Muscle of arm (tissue), 14 donors: ENCODE measurements at places on chromosomes 16 and 17. TPM values are rescaled to one million over a fixed set of nuclear protein-coding genes. Genes with fewer than 3 reads are reported as not detected.

The TMEM114 gene
- polyA plus RNA-seq: not detected

The MYH2 gene
- 10.2 TPM for polyA plus RNA-seq

The MYH13 gene
- 0.67 TPM for polyA plus RNA-seq

The TMEM204 gene
- 12.8 TPM for polyA plus RNA-seq

The SRSF2 gene
- 214 TPM for polyA plus RNA-seq

The ELAC2 gene
- polyA plus RNA-seq: 44.4 TPM

The ACSM5 gene
- 0.77 TPM for polyA plus RNA-seq

The PIK3R5 gene
- 1.2 TPM for polyA plus RNA-seq

The ALOXE3 gene
- polyA plus RNA-seq: 0.22 TPM

The CACNG5 gene
- not detected for polyA plus RNA-seq

The MYO15A gene
- polyA plus RNA-seq: not detected

The HCRT gene
- not detected for polyA plus RNA-seq

The KRTAP1-5 gene
- polyA plus RNA-seq: not detected

The MRPL12 gene
- 123 TPM for polyA plus RNA-seq

The G6PC1 gene
- polyA plus RNA-seq: 0.28 TPM

The NPIPA2 gene
- polyA plus RNA-seq: not detected

The NEUROD2 gene
- 0.03 TPM for polyA plus RNA-seq

The CCDC78 gene
- 1.0 TPM for polyA plus RNA-seq

The ASGR1 gene
- 2.3 TPM for polyA plus RNA-seq

The MEIOC gene
- polyA plus RNA-seq: 1.6 TPM

The TANC2 gene
- polyA plus RNA-seq: 51.3 TPM

The WNT3 gene
- 3.1 TPM for polyA plus RNA-seq

The LPO gene
- polyA plus RNA-seq: not detected

The ASIC2 gene
- polyA plus RNA-seq: 0.25 TPM

The GNG13 gene
- not detected for polyA plus RNA-seq

The MYCBPAP gene
- not detected for polyA plus RNA-seq

The TSPAN10 gene
- polyA plus RNA-seq: 1.5 TPM

The ZNF597 gene
- polyA plus RNA-seq: 2.3 TPM

The RPGRIP1L gene
- polyA plus RNA-seq: 8.4 TPM

The C17orf113 gene
- polyA plus RNA-seq: 1.4 TPM

The FOXL1 gene
- 0.35 TPM for polyA plus RNA-seq

The KRT25 gene
- 0.17 TPM for polyA plus RNA-seq

The KRT16 gene
- polyA plus RNA-seq: not detected

The LGALS9 gene
- 7.4 TPM for polyA plus RNA-seq

The MMP15 gene
- 23.7 TPM for polyA plus RNA-seq

The EIF5A gene
- polyA plus RNA-seq: 286 TPM

The CSH2 gene
- 1.7 TPM for polyA plus RNA-seq

The UBE2G1 gene
- polyA plus RNA-seq: 90.3 TPM

The TP53TG3B gene
- polyA plus RNA-seq: not detected

The SLC13A2 gene
- polyA plus RNA-seq: not detected

The HBQ1 gene
- 0.63 TPM for polyA plus RNA-seq

The CCL4 gene
- not detected for polyA plus RNA-seq

The TMC6 gene
- polyA plus RNA-seq: 24.7 TPM

The GDPD1 gene
- 2.1 TPM for polyA plus RNA-seq

The ITGB4 gene
- 32.7 TPM for polyA plus RNA-seq

The KIF2B gene
- not detected for polyA plus RNA-seq

The SLC47A2 gene
- 0.15 TPM for polyA plus RNA-seq

The SULT1A2 gene
- polyA plus RNA-seq: 0.67 TPM

The NMRAL1 gene
- 14.7 TPM for polyA plus RNA-seq

The GDPD3 gene
- polyA plus RNA-seq: 4.8 TPM

The TEKT1 gene
- not detected for polyA plus RNA-seq

The SNRNP25 gene
- polyA plus RNA-seq: 21.1 TPM

The NXN gene
- polyA plus RNA-seq: 48.2 TPM

The ATMIN gene
- polyA plus RNA-seq: 36.2 TPM

The TMEM235 gene
- not detected for polyA plus RNA-seq

The CDRT15L2 gene
- polyA plus RNA-seq: not detected

The CCL3 gene
- 16.5 TPM for polyA plus RNA-seq

The TAT gene
- polyA plus RNA-seq: not detected
